Left cardiac atrium (tissue), 4 donors: ENCODE measurements at places on chromosomes 2 and 18. TPM values are rescaled to one million over a fixed set of nuclear protein-coding genes. Genes with fewer than 3 reads are reported as not detected.

Gene NDUFB3
- 325 TPM for total RNA-seq

Gene SEC11C
- total RNA-seq = 43.9 TPM

Gene GREB1L
- 19.7 TPM for total RNA-seq

Gene SCN7A
- total RNA-seq = 27.5 TPM

Gene TMEM169
- total RNA-seq = 0.27 TPM

Gene TRIM43
- not detected for total RNA-seq

Gene PLEKHH2
- total RNA-seq = 5.8 TPM
